Neural crest cell (in vitro differentiated cells): ENCODE measurements at places on chromosomes 12 and 14.

GRCh38 chr12:15497671-15498292 lies 175.5 kb downstream of the PTPRO start:
- DNase-seq: no peak

DNA sequence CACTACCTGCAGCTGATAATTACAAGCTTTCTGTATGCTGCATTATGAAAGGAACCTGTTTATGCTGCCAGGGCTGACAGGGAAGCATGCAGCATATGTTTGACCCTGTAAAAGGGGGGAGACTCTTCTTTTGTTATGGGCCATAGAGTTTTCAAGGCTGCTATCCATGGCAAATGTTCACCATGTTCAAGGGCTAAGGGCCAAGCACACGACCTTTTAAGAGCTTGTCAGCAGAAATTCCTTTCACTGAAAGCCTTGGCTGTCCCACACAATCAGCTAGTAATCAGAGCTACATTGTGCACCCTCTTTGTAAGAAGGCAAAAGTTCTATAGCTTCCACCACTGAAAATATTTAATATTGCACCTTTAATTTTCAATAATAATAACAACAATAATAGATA lies 74.2 kb upstream of the MBIP start:
- no peak for DNase-seq

GRCh38 chr12:132288516-132289215 lies 40.7 kb downstream of the GALNT9 start:
- no peak for DNase-seq

DNA sequence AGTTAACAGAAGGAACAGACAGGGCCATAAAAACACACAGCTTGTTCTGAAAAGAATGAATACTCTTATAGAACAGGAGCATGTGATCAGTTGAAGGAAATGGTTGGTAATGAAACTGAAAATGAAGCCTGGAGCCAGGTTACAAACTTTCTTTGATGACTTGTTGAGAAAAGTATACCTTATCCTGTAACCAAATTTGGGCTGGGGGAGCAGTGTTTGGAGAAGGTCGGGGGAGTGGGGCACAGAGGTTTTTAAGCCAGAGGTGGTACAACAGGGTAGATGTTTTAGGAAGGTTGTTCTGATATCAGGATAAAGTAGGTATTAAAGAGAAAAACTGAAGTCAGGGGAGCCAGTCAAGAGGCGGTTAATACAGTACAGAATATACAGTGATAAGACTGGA lies 8.2 kb downstream of the GOLT1B start:
- no peak for DNase-seq

GRCh38 chr12:3028108-3028507 lies 49.1 kb upstream of the TSPAN9 start:
- DNase-seq: no peak

DNA sequence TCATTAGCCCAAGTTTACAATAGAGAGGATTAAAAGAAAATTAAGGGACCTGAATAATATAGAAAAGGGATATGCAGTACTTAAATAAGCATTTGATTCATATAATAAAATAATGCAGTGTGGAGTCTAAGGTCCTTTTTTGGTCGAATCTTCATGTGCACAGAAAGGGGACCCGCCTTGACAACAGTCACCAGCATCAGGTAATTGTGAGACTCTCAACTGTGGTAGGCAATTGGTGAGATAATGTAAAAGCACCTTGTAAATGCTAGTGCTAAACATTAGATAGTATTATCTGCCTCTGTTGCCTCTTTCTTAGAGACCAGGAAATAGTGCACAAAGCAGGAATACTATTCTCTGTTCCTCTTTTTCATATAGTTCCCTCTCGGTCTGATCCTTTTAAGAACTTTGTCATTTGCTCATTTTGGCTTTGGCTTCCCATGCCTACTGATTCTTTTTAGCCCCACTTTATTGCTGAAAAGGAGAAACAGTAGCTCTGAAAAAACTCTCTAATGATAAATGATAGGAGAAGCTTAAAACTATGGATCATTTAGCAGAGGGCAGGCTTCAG lies 17.5 kb downstream of the CHPT1 start:
- no peak for DNase-seq

GRCh38 chr12:95208678-95209077 lies 8.6 kb downstream of the FGD6 start:
- DNase-seq: no peak

GRCh38 chr14:95871531-95871930 lies 5.1 kb upstream of the TUNAR start:
- DNase-seq: no peak

GRCh38 chr14:105055736-105056302 lies 9.4 kb downstream of the GPR132 start:
- DNase-seq: no peak

GRCh38 chr14:89640141-89640540 lies 223.1 kb upstream of the FOXN3 start:
- no peak for DNase-seq
